Activated CD4-positive, alpha-beta T cell treated with anti-CD3 and anti-CD28 coated beads, Interleukin-2, amount 50 U/mL, for 1 hour (primary cell): ENCODE measurements at places on chromosomes 3 and 15.

DNA sequence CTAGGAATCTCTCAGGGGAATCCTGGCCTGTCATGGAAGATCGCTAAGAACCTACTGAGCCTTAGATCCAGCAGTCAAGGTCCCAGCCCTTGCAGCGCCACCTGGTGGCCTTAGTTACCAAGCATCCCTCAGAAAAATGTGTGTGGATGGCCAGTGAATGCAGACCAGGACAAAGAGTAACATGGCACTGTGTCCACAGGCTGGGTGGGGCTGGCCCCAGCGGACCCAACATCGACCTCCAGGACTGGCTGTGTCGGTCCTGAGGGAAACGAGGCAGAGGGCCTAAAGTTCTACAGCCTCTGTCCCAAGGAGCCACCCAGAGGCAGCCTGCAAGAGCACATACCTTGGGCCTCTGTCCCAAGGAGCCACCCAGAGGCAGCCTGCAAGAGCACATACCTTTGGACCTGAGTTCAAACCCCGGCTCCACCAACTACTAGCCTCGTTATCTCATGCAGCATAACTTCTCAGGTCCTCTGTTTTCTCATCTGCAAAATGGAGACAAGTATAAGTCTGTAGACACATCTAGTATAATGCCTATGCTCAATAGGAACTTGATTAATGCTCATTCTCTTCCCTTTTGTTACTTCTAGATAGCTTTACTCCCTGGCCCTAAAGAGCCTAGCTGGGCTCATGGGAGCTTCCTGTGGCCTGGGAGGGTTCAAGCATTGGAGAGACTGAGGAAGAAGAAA, 57.5 kb upstream of the HERC1 start:
- peak; percentile 76 for DNase-seq

DNA sequence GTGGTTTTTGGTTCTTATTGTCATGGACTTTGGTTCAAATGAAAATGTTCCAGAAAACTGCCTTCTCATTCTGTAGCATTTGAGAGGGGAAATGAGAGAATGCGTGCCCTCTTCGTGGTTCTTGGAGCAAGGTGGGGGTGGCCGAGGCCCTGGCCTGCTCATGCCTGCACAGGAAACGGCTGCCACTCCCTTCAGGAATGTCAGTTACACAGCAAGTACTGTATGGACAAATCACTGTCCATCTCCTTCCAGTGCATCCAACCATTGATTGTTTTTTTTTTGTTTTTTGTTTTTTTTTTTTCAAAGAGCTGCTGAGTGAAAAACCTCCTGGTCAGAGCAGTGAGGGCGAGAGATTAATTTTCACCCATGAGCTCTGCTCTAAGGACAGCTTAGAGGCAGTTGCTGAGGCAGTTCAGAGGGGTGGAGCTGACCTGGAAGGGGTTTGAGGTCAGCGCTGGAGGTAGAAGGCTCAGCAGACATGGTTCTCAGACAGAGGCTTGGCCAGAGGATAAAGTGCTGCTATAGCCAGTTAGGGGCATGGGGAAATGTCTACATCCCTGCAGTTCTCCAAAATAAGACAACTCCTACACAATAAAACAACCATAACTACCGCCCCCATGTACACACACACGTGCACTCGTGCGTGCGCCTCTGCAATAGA, 20.2 kb upstream of the KIF23 start:
- DNase-seq = no peak

GRCh38 chr3:177679568-177680471, 482.5 kb upstream of the TBL1XR1 start:
- DNase-seq = no peak

GRCh38 chr15:55587321-55588069, 650 bp downstream of the PYGO1 start:
- DNase-seq = peak; percentile 1

- no peak for DNase-seq
These were observed 53.0 kb downstream of the ATP2C1 start for GRCh38 chr3:130946882-130947281.
